ENCODE measurements at places on chromosomes 12 and 14.

DNA sequence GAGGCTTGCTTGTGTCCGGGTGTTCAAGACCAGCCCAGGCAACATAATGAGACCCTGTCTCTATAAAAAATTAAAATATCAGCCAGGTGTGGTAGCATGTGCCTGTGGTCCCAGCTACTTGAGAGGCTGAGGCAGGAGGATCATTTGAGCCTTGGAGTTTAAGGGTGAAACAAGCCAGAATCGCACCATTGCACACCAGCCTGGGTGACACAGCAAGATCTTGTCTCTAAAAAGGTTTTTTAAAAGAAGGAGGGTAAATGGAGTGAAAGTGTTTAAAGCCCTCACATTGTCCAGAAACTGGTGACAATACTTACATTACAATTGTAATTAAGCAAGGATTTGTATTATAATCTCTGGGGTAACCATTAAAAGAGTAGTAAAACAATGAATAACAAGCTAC is 64.2 kb downstream of the SINHCAF start:
- no peak for DNase-seq

- no peak for DNase-seq
Observed at GRCh38 chr12:52404951-52405350, 1.2 kb downstream of the KRT82 start.

DNA sequence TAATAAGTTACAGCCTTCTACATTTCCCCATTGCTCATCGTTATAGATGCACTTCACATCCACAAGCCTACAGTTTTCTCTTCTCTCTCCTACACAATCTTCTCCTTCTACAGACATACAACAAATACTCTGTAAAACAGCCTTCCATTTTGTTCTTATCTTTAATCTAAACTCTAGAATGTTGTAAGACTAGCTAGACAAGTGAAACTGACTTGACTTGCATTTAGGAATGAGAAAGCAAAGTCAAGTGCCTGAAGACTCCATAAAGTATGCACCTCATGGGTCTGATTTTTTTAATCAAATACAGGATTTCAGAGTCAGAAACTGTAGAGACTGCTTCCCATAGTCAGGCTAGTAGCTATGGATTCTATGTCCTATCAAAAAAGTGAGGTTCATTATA is 190.3 kb downstream of the KLHL28 start:
- no peak for DNase-seq

DNA sequence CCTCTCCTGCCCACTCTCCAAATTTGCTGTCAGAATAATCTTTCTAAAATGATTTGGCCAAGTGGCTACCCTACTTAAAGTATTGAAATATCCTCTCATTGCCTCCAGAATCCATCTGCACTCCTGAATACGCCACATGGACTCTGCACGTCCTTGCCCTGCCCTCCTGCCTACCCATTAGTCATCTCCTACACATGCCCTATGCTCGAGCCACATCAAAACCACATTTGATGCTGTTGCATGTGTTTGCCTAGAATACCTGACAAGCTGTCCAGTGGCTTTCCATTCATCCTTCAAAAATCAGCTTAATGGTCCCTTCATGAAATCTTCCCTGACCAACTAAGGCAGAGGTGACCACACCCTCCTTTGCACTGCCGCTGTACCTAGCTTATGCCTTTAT is 17.0 kb downstream of the VCPKMT start:
- DNase-seq: no peak

GRCh38 chr12:49838973-49839633 is 3.8 kb downstream of the BCDIN3D start:
- peak; percentile 33 for DNase-seq

DNA sequence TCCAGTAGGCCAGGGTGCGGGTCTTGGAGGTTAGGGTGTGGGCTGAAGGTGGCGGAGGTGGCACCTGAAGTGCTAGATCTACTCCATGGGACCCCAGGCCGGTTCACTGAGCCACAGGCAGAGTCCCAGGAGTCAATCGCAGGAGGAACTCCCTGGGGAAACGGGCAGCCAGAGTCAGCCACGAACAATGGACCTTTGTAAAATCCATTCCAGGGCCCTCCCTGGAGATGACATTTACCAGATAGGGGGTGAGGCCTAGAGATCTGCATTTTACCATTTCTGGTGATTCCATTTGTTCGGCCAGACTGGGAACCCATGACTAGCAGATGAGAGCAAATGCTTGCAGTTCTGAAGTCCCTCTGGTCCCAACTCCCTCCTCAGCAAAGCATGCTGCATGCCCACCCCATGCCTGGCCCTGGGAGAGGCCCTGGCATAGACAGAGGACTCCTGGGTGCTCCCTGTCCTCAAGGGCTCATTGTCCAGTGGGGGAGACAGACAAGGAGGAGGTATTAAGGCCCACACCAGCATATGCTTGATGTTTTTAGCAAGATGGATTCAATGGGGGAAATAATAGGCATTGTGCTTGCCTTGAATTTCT is 115.5 kb downstream of the EML1 start:
- no peak for DNase-seq

- DNase-seq: no peak
Observed at GRCh38 chr12:54432815-54433164, 13.7 kb upstream of the ITGA5 start.

DNA sequence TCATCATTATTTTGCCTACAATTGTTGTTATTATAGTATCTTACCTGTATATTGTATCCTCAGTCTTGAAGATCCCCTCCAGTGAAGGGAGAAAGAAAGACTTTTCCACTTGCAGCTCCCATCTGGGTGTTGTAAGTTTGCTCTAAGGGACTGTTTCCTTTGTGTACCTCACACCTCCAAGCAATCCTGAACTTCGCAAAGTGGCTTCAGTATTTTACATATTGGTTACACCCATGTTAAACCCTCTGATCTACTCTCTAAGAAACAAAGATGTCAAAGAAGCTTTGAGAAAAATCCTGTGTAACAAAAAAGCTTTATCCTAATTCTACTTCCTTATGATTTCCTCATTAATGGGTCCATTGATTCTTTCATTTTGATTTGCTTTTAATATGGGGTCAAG is 10.1 kb upstream of the OR9K2 start:
- no peak for DNase-seq

- DNase-seq: peak; percentile 11
Observed at GRCh38 chr12:49705479-49706134, 1.6 kb downstream of the FMNL3 start.

DNA sequence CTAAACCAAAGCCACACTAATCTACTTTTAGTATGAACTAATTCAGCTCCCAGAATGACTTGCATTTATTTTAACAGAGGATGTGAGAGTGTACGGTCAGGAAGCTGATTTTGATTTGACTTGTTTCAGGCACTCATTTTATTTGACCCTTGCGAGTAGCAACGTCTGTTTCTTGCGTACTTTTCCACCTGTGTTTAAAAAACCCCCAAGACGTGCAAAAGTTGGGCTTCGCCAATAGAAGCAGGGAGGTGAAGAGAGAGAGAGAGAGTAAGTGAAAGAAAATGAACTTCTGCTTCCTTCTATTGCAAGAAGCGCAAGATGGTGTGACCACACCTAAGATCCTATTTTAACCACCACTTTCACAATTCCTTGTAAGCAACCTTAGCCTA is 6.7 kb upstream of the SLC15A4 start:
- DNase-seq: no peak

- DNase-seq: no peak
Observed at GRCh38 chr14:60904381-60904780, 76.5 kb downstream of the TRMT5 start.

DNA sequence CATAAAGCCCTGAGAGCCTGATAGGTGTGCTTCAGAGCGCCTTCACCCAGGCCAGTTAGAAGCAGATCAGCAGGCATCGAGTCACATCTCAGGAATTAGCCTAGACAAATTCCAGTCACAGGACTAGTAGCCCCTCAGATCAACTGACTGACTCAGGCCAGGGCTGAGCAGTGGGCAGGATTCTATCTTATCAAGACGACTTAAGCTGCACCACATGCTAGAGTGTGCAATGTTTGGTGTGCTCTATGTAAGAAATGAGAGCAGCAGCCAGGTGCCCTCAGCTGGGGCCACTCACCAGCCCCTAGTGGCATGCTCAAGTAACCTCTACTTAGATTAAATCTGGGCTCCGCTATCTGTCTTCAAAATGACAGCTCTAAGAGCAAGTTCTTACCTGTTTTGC is 19.7 kb upstream of the NGB start:
- no peak for DNase-seq

- no peak for DNase-seq
Observed at GRCh38 chr14:50806241-50806933, 24.6 kb downstream of the NIN start.

DNA sequence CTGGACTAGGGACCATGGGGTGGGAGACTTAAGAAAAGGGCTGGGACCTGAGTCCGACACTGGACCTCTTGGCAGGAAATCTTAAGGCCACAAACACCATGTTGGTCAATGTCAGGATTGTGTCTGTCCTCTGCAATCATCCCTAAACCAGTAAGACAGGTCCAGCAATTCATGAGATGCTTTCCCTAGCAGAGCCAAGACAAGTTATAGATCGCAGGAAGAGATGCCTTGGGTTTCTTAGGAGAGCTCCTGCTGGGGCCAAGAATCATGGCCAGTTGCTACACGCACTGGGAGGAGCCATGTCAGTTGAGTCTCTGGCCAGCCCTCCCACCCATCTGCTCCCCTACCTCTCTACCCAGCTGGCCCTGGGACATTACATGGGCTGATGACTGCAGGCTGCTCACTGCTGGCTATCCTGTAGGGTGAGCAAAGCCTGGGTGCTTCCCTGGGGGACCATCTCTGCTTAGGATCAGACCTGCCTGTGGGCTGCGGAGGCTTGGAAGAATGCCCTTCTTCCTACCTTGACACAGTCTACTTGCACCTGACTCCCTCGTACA is 14.2 kb downstream of the PLEKHH1 start:
- DNase-seq: no peak

DNA sequence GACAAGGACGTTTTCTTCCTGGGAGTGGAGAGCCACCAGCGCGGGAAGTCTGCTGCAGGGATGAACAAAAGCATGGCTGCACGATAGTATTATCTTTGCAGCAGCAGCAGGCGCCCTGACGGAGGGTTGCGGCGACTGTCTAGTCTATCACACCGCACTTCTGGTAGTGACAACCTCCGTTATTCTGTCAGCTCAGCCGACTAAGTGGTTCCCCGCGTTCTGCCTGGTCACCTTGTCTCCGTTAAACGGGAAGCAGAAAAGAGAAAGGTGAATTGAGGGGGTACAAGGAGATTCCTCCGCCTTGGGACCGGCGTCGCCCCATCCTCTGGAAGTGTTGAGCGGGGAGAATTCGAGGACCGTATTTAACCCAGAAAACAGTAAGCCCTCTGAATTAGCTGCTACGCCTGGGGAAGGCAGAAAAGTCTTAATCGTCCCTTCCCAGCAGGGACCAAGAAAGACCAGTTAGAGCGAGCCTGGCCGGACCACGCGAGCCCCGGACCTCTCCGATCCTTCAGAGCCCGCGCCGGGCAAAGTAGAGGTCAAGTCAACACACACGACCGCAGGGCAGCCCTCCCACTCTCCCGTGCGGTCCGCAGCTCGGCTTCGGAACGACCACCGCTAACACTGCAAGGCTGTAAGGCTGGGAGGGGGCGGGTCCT is 536 bp upstream of the DAAM1 start:
- no peak for DNase-seq

- DNase-seq: no peak
Observed at GRCh38 chr12:80707830-80708258, 410 bp downstream of the MYF6 start.

DNA sequence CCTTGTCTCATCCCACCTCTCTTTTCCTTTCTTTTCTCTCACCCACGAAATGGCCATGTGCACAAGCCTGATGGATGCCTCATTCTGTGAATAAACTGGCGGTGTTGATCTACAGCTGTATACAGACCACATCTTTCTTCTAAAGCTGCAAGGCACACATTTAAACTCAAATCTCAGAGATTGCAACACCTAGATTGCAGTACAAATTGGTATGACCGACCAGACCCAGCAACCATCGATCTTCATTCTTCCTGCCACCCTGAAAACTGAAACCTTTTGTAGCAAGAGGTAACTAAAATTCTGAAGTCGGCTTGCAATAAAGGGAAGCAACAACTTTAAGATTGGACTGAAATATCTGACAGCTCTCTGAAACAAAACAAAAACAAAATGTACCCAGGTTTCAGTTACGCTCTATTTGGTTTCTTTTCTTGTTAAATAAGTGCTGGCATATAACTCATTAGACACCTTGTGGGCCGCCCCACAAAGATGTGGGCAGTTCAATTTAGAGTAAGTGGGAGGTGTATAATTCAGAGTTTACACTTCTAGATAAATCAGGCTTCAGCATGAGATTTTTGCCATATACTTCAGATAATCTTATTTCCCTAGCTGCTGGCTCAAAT is 390.0 kb upstream of the NOVA1 start:
- no peak for DNase-seq

DNA sequence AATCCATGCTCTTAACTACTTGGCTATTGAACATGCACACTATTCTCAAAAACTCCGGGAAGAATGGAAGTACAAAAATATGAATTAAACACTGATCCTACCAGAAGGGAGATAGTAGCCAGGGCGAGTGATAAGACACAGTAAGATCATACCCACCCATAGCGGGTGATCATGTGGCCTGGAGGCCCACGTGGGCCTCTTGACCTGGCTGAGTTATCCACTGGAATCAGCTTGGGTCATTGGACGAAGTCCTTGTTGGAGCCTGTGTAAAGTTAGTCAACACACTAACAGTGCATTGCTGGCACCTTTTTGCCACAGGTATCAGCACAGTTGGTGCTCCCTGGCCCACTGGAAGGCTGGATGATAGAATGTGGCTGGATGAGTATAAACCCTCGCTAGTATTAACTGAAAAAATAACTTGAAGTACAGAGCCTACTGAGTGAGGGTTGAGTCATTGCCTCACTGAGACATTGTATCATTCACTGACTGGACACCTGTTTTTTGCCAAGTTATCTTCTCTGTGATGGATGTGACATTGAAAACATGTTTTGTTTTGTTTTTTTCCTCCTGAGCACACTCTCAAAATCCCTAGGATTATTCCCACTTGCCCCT is 149.2 kb upstream of the FUT8 start:
- DNase-seq: no peak

DNA sequence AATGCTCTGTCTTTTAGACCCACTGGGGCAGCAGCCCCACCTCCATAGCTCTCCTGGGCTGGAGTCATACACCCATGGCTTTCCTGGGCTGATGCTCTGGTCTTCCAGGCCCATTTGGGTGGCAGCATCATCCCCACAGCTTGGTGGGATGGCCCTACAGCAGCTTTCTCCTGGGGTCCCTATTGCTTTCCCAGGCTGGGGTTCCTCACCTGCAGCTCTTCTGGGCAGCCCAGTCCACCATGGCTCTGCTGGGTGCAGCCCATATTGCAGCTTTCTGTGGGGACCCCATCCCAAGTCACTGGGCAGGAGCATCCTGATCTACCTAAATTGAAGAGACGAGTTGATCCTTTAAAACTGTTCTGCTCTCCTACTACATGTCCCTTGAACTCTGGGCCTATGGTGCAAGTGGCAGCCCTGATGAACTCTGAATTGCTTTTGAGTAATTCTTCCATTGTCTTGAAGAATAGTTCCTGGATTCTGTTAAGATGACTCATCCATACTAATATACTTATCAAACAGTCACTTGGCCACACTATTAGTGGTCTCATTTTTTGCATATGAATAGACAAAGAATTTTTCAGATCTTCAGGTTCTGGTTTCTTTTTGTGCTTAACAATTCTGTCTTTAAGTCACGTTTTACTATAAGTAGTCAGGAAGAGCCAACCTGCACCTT is 390.1 kb downstream of the DPF3 start:
- DNase-seq: no peak

- DNase-seq: no peak
Observed at GRCh38 chr12:15774819-15775218, 14.4 kb downstream of the EPS8 start.

- no peak for DNase-seq
Observed at GRCh38 chr12:105980085-105980484, 158.7 kb downstream of the NUAK1 start.

- no peak for DNase-seq
Observed at GRCh38 chr14:101118746-101119591, 215.4 kb upstream of the RTL1 start.

- DNase-seq: no peak
Observed at GRCh38 chr12:19388131-19388549, 51.2 kb upstream of the AEBP2 start.

All from cerebellar cortex (tissue), 1 donor.